ENCODE measurements at places on chromosomes 13 and 19.
A peak's percentile ranks its signal among the peaks of the same experiment; 100 is the strongest.

DNA sequence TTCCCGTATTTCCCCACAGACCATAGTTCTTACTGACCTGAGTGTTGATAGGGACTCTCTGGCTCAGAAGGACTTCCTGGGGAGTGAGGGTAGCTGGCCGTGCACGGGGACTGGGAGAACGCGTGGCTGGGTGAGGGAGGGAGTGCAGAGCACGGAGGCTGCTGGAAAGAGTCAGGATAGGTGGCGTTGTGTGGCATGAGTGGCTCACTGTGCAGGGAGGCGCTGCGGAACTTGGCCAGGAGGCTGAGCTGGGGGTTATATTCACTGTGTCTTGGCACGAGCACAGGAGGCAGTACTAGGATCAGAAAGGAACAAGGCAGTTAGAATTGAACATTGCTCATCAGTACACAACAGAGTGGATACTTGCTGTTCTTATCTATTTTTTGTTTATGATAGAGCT lies 47.4 kb downstream of the SMAD9 start:
- no peak for DNase-seq

DNA sequence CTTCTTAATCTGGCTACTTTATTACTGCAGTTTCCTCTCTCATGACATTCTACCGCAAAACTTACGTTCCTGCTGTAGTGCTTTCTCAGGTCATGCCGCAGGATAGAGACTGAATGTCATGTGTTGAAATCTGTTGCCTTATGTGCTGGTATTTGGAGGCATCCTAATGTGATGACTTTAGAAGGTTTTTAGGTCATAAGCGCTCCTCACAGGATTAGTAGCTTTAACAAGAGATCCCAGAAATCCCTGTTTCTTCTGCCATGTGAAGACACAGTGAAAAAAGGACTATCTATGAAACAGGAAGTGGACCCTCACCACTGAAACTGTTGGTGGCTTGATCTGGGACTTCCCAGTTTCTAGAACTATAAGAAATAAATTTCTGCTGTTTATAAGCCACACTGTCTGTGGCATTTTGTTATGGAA lies 209.3 kb downstream of the LACC1 start:
- DNase-seq: no peak

DNA sequence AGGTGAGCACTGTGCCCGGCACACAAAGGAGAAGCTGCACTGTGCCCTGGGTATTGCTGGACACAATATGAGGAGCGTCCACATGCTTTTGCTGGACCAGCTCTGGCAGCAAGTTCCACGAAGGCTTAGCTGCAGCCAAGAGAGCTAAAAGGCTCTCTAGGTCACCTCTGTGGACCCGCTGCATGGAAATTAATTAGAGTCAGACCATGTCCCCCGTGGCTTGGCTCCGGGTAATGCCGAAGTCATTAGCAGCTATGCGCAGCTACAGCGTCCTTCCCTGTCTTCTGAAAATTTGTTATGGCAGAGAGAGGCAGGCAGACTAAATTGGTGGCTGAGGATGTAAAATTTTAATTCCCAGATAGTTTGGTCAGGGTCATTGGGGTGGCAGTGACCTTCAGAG lies 271.5 kb downstream of the SLC7A1 start:
- no peak for DNase-seq

DNA sequence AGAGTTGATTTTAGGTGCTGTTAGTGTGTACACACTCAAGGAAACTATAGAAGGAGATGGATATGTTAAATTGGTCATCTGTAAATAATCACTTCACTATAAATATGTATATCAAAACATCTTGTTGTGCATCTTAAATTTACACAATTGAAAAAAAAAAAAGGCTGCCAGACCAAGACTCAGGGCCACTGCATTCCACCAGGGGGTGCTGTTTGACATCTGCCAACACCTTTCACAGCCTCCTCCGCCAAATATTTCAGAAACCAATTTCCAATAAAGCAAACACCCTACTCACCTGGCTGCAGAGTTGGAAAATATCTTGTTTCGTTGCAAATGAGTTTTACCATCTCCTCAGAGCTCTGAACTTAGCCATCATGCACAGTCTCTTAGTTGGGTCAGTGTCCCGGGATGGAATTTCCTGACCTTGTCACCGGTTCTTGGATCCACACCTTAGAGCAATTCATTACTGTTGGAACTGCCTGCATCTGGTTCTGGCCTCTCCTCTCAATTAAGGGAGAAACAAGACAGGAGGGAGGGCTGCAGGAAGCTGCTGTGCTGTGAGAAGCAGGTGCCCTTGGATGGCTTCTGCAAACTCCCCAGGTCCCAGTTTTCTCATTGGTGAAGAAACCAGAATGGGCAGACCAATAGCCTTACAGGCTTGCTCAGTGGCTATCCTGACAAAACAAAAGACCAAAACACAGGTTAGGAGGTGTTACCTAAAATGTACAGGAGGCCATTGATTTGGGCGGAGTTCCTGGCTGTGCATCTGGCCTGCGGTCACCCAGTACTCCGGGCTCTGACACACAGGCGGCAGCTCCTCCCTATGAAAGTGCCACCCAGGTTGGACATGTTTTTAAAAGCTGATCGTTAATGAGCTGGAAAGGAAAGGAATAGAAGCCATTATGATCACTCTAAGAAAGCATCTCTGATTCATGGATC lies 746.6 kb downstream of the UQCRFS1 start:
- DNase-seq: peak; percentile 48

- no peak for DNase-seq
Measured at GRCh38 chr19:44819246-44819832, 10.4 kb downstream of the BCAM start.

GRCh38 chr19:29417048-29417447 lies 108.7 kb upstream of the VSTM2B start:
- DNase-seq: no peak

DNA sequence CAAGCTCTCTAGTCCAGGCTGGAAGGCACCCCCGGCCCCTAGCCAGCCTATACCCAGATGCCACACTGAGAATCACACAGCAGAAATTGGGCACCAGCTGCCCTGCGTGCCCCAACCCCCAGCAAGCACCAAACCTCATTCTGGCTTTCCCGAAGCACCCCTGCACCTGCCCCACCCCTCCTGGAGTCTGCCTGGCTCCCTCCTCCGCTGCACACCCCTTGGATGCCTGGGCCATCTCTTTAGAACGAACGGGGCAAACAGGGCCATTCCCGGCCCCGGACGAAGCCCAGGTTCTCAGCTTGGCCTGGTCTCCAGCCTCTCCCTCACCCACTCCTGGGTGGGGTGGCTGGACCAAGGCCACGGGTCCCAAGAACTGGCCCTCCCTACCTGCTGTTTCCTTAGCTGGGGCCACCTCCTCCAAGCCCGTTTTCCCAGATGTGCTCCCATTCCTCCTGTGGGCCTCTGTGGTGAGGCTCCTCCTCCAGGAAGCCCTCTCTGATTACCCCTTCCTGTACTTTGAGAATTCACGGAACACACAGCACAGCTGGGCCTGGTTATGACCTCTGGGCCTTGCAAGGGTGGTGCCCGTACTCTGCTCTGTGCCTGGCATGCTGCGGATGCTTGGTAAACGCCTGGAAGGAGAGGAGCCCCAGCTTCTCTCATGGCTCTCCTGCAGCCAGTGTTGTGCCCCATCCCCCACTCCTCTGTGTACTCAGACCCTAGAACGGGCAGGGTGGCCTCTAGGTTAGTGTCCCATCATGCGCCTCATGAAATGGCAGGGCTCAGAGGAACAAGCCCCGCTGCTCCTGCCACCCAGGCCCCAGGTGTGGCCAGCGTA lies 21.4 kb downstream of the CEBPG start:
- no peak for DNase-seq

DNA sequence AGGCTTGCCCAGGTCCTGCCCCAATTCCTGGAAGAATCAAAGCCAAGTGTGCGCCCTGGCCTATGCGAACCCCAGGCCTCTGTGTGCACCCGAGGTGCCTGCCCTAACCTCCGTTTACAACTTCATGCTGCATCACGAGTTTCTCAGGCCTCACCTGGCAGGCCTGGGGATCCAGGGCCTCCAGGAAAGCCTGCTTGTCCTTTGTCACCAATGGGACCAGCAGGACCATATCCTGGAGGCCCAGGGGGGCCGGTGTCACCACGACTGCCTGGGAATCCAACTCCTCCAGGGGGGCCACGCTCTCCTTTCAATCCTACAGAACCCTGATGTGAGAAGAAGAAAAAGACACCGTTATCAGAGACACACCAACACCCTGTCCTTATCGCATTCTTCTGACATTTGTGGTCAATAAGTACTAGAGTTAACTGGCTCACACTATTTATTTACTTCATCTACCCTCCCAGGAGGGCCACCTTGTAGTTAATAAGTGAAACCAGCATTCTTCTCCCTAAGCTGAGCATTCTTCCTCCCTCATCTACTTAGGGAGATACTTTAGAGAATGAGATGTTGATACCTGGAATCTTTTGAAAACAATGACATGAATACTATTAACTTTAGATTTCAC lies 120.6 kb downstream of the COL4A1 start:
- no peak for DNase-seq

DNA sequence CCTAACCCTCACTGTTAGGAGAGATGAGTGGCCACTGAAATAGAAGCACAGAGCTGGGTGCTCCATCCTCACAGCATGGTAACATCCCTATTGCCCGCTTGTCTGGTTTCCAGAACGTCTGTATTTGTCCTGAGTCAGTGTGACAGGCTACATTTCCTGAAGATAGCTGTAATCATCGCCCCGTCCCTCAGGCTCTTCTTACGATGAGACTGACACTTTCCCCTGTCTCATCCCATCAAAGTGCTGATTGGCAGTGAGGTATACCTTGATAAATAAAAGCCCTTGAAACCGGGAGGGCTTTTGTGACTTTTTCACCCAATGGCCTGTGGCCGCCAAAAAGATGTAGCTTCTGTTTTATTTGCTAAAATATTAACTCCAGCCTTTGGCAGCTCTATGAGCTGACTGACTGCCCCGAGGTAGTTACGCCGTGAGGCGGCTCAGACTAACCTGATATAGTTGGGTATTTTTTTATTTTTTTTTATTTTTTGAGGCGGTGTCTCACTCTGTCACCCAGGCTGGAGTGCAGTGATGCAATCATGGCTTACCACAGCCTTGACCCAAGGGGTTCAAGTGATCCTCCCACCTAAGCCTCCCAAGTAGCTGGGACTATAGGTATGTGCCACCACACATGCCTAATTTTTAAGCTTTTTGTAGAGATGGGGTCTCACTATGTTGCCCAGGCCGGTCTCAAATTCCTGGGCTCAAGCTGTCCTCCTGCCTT lies 5.7 kb upstream of the LRRC4B start:
- no peak for DNase-seq

DNA sequence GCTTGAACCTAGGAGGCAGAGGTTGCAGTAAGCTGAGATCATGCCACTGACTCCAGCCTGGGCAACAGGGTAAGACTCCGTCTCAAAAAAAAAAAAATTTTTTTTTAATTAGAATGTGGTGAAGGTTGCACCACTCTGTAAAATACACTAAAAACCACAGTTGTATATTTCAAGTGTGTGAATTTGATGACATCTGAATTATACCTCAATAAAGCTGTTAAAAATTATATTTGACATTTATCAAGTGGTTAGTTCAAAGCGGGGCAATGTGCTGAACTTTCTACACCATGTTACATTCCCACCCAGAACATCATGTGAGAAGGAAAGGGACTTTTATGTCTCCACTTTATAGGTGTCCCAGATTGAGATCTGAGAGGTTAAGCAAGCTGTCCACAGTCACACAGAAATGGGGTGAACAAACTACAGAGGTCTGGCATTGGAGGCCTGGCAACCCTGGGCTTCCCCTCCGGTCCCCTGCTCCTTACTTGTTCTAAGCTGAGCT lies 5.9 kb upstream of the S1PR5 start:
- no peak for DNase-seq

DNA sequence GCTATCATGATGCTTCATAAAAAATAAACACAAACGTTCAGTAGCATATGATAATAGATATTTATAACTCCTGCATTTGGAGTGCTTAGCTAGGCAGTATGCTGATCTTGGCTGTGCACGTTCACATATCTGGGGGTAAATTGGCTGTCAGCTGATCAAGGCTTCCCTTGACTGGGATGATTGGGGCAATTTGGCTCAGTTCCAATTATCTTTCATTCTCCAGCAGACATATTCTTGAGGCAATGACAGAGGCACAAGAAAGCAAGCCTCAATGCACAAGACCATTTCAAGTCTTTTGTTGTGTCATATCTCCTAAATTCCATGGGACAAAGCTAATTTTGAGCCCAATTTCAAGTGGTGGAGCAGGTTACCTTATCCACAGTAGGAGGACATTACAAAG lies 142.0 kb downstream of the DLEU7 start:
- DNase-seq: no peak

DNA sequence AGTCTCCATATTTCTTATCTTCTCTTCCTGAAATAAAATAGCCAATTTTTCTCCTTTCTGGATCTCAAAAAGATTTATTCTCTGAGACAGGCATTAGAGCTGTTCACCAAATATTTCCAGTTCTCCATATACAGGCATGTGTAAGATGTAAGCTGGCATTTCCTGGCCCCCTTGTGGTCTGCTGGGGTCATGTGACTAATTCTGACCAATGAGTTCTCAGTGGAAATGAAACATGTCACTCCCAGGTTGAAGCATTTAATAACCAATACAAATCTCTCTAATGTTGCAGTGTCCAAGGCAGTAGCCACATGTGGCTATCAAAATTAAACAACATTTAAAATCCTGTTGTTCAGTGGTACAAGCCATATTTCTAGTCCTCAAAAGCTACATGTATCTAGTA lies 14.8 kb upstream of the CACNA1A start:
- DNase-seq: no peak

DNA sequence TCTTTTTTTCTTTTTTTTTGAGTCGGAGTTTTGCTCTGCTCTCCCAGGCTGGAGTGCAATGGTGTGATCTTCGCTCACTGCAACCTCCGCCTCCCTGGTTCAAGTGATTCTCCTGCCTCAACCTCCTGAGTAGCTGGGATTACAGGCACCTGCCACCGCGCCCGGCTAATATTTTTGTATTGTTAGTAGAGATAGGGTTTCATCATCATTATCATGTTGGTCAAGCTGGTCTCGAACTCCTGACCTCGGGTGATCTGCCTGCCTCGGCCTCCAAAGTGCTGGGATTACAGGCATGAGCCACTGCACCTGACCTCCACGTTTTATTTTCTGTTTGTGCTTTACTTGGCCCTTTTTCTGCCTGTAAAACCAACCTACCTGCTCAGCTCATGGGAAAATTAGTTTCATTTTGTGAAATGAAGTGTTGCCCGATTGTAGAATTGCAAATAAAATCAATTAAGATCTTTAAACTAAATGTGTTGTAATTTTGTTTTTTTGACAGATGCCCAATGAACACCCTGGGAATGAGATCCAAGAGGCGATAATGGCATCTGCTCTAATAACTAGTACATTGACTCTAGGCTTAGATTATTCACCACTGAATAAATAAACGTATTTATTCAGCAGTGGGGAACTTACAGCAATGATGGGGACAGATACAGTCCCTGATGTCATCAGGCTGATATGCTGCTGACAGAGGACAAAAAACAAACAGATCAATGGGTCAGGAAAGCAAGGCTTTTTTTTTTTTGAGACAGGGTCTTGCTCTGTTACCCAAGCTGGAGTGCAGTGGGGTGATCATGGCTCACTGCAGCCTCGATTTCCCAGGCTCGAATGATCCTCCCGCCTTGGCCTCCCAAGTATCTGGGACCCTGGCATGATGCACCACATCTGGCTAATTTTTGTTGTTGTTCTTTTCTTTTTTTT lies 2.2 kb upstream of the RAB11B start:
- no peak for DNase-seq

Measured in stimulated activated CD8-positive, alpha-beta memory T cell treated with anti-CD3 and anti-CD28 coated beads, Interleukin-12 subunit alpha, Interleukin-12 subunit beta, amount 100 ng/mL, for 1 hour (primary cell).